ENCODE measurements at places on chromosomes 12 and 14.

DNA sequence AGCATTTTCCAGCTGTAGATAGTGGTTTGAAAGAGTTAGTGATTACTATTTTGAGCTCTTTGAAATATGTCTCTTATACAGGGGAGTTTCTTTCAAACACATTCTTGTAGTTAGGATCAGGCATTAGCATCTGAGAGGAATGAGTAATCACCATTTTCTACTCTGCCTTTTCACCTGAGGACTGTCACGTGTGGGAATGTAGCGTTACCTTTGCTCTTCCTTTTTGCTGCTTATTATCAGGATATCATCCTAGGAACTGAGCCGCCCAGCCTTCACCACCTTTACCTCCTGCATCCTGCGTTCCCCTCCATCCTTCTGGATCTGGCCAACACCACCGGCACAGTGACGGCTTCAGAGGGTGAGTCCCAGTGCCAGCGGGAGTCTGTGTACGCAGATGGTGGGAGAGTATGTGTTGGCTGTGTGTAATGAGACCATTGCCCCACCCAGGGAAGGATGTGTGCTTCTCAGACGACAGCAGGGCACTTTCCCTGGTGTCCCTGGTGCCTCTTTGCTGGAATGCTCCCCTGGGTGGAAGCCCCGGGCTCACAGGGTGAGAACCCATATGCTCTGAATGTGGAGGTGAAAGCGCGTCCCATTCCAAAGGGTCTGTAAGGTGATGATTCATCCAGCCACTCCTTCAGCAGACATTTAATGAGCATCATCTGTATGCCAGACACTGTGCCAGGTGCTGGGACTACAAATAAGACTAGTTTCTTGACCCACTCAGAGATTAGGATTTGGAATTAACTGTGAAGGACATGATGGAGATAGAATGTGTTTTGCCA is 27.5 kb downstream of the GSG1 start:
- no peak for DNase-seq

- no peak for DNase-seq
Measured at GRCh38 chr12:79183926-79184325, 319.4 kb downstream of the SYT1 start.

GRCh38 chr12:92539976-92540781 is 162.6 kb upstream of the PLEKHG7 start:
- no peak for DNase-seq

GRCh38 chr14:105937253-105938054 is 411.1 kb downstream of the TMEM121 start:
- DNase-seq, result no peak

DNA sequence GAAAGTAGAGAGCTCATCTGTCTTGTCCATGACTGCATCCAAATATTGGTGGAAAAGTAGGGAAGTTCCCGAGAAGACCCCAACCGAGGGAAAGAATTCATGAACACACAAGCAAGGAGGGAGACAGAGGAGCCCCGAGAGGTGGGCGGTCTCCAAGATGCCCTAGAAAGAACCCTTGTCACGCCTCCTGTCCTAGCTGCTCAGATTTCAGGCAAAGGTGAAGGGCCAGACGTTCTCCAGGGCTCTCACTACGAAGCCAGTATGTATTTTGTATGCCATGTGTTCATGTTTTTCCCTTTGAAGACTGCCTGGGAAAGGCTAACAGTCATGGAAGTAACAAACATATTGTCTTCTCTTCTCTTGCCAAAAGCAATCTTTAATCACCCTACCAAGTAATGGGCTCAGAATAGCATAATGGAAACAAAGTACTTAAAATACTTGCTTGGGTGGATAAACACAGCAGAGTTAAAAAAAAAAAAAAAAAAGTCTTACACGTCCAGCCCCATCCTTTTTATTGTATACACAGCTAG is 99.2 kb upstream of the TBX3 start:
- no peak for DNase-seq

GRCh38 chr14:45185100-45185814 is 49.5 kb downstream of the FANCM start:
- no peak for DNase-seq

DNA sequence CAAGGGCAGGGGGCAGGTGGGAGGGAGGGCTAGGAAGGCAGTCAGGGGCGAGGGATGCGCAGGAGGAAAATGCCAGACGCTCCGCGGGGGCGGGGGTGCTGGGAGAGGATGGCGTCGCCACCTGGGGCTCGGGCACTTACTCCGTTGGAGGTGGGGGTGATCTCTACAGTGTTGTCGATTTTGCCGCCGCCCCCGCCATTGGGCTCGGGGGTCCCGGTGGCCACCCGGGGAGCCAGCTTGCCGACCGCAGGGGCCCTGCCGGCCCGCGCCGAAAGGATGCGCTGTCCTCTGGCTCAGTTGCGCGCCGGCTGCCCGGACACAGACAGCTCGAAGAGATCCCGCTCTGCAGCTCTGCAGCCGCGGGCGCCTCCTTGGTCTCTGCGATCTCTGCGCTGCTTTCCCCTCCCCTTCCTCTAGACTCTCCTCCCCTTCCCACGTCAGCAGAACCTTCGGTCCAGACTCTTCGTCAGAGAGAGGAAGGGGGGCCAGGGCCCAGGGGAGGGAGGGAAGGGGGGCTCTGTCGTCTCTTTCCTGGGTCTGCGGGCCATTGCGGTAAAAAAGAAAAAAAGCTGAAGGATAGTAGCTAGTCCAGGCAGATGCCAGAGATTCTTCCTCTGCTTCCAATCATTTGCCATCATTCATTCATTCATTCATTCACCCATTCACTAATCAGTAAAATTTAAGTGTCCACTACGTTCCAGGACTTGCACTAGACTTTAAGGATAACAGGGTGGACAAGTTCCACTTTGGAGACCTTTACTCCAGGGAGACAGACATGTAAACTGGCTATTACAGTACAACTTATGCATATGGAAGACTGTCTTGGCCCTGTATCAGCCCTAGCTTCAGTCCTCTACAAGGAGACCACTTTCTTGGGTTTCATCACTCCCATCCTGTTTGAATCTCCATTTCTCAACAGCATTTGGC is at the start of gene SLC22A17:
Gene SLC22A17, minus strand, starts transcription at position 382 of the 927 bp plus-strand sequence.
- DNase-seq, result peak; percentile 67

- DNase-seq, result peak; percentile 61
Measured at GRCh38 chr12:120466560-120467315, 2.8 kb downstream of the SRSF9 start.

DNA sequence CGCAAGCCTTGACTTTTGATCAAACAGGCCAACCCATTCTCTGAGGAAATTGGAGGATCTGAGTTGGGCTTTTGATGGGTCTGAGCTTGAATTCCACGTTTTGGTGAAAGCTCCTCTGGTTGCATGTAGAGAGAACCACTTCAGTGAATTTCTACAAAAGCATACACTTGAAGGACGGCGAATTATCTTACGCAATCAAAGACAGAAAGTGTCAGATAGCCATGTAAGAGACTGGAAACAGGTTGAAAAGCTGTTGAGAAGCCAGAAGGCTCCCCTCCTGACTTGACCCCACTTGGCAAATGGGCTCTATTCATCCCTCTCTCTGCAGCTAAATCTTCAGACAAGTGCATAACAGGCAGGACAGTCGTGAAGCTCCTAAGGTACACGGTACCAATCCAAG is 809.1 kb downstream of the BCL11B start:
- DNase-seq, result no peak

GRCh38 chr14:64611358-64612020 is 61.7 kb downstream of the PPP1R36 start:
- DNase-seq, result no peak

DNA sequence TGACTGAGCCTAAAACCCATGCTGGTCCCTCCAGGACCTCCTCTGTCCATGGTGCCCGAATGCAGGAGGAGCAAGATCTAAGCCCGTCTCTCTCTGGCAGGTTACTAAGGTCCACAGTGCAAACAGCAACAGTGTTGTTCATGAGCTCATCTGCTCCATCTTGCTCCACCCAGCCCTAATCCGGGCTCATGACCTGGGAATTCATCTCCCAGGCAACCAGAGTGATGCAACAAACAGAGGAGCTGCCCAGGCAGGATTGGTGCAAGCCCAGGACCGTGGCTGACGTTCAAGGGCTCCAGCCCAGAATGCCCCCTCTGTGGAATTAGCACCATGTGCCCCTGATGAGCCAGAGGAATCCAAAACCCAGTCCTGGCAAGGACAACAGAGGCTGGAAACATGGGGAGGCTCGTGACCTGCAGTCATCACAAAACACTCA is 29.9 kb downstream of the HSPB8 start:
- DNase-seq, result no peak

DNA sequence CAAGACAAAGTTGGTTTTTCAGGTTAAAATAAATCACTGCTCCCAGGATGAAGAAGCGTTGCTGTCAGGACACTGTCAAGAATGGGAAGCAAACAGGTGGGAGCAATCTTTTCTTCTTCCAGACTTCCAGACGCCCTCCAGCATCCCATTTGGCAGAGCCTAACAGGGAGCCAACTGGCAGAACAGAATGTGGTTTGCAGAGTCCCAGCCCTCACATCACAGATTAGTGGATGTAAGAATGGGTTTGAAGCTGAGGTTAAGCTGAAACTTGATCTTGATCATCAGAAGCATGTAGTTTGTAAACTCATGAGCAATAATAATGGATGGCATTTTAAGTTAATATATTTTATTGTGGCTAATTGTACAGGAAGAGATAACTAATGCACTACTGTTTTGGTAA is 636.4 kb downstream of the SLC6A15 start:
- DNase-seq, result no peak
